Left renal cortex interstitium (tissue), 4 donors: ENCODE measurements at places on chromosomes 7 and 10. TPM values are rescaled to one million over a fixed set of nuclear protein-coding genes. Genes with fewer than 3 reads are reported as not detected.

GRCh38 chr10:95742485-95742884, 13.5 kb upstream of the ENTPD1 start:
- DNase-seq: no peak

- DNase-seq: no peak
These were observed 87.1 kb downstream of the CREM start for GRCh38 chr10:35213699-35214098.

DNA sequence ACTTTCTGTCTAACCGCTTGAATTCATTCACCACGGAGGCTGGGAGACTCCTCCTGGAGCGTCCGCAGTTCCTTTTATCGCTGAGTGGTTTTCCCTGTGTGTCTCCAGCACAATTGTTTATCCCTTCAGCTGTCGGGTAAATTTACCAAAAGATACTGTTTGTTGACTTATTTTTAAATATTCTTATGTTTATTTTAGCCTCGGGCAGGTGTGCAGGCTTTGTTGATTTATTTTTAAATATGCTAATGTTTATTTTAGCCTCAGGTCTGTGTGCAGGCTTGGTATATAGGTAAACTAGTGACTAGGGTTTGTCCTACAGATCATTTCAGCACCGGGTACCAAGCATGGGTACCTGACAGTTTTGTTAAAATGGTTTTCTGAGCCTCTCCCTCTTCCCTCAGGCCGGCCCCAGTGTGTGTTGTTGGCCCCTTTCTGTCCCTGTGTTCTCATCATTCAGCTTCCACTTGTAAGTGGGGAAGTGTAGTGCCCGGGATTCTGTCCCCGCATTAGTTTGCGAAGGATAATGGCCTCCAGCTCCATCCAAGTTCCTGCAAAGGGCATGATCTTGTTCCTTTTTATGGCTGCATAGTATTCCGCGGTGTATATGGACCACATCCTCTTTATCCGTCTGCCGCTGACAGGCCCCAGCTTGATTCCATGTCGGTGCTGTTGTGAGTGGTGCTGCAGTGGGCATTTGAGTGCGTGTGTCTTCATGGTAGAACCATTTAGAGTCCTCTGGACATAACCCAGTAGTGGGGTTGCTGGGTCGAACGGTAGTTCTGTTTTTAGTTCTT, 5.3 kb downstream of the GET4 start:
- no peak for DNase-seq

- no peak for DNase-seq
These were observed 343.3 kb downstream of the FRMD4A start for GRCh38 chr10:13987446-13987845.

DNA sequence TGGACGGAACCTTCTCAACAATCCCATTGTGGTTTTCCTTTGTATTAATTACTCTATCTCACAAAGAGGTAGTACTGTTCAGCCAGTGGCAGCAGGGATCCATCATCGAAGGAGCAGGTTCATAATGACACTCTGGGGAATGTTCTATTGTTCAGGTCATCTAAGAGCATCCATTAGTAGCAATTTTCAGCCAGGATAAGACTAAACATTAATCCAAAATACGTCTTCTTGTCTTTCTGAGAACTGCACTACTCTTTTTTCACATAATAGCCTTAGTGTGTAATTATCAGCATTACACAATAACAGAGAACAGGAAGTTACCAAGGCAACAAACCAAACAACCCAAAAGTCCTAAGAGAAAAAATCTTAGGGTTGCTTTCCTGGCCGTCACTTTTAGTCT, 259.5 kb upstream of the VWC2 start:
- no peak for DNase-seq

- DNase-seq: no peak
These were observed 3.6 kb upstream of the GIMAP5 start for GRCh38 chr7:150733482-150734095.

DNA sequence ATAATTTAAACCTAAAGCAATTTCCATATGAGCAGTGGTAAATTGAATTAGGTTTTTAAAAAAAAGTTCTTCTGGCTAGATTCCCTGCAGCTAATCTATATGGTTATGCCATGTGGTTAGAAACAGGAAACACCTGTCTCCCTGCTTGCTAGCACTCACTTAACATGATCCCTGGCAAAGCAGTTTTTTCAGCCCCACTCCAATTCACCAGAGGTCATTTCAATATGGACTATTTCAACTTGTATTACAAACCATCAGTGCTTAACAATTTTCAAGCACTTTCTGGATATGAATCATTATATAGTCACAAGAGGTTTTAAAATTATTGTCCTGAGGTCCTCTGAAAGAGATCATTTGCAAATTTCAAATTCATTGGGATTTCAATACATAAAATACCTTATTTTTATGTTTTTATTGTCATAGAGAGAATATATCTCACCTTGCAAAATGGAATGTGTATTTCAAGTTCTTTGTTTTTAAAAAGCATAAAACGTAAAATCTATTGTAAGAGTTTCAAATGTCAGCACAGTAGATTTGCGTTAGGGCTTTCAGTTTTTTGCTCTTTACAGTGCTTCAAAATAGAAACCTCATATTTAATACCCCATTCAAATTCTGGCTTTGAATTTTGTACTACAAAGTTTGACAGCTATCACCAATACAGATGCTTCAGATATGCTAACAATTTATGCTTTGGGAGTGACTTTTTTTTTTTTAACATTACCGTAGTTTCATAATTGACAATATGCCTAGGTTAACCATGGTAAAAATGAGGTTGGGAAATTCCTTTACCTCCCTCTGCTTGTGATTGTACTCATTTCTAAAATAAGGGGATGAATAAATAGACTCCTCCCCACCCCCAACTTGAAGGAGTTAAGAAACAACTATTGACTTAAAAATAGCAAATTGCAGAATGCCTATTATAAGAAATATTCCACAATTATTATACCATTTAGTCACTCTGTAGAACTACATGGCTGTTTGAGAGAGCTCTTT, 117.5 kb upstream of the HGF start:
- no peak for DNase-seq

The PIP gene
- polyA plus RNA-seq: not detected

The BMPER gene
- polyA plus RNA-seq: 28.1 TPM
